Skin of body (tissue), 3 donors: ENCODE measurements at places on chromosomes 1 and 21. TPM values are rescaled to one million over a fixed set of nuclear protein-coding genes. Genes with fewer than 3 reads are reported as not detected.

NTMT2 gene
- total RNA-seq: not detected

C1orf210 gene
- 0.99 TPM for total RNA-seq

NBPF10 gene
- 4.1 TPM for total RNA-seq

VHLL gene
- not detected for total RNA-seq

DIO1 gene
- not detected for total RNA-seq

LAMC1 gene
- 271 TPM for total RNA-seq

OLIG1 gene
- total RNA-seq: 0.20 TPM

GNAT2 gene
- not detected for total RNA-seq

CCDC17 gene
- 0.79 TPM for total RNA-seq

FALEC gene
- not detected for total RNA-seq

TMEM82 gene
- total RNA-seq: not detected

FAM72A gene
- total RNA-seq: 2.8 TPM

PMF1 gene
- total RNA-seq: 33.9 TPM

LCE2B gene
- total RNA-seq: 5.9 TPM

PNRC2 gene
- 165 TPM for total RNA-seq

UBL4B gene
- 0.20 TPM for total RNA-seq

RSPO1 gene
- 10.4 TPM for total RNA-seq

AMPD1 gene
- 8.2 TPM for total RNA-seq

PLOD1 gene
- 72.6 TPM for total RNA-seq

CATSPERE gene
- total RNA-seq: 1.9 TPM

HES2 gene
- 5.9 TPM for total RNA-seq

HRNR gene
- not detected for total RNA-seq

PPIAL4G gene
- total RNA-seq: under 0.01 TPM

TFF1 gene
- total RNA-seq: not detected

TDRD5 gene
- total RNA-seq: 0.59 TPM

PDC gene
- total RNA-seq: not detected

PLXNA2 gene
- total RNA-seq: 13.5 TPM

OR2T11 gene
- not detected for total RNA-seq

PTCH2 gene
- 7.2 TPM for total RNA-seq

LEFTY2 gene
- total RNA-seq: 6.7 TPM

CFH gene
- total RNA-seq: 44.9 TPM

ZNF593OS gene
- total RNA-seq: not detected

KPRP gene
- total RNA-seq: 0.89 TPM

HAO2 gene
- total RNA-seq: 0.20 TPM

TNFRSF18 gene
- total RNA-seq: 1.9 TPM

LCE1F gene
- total RNA-seq: not detected
